ENCODE measurements at places on chromosomes 3 and 15.
A peak's percentile ranks its signal among the peaks of the same experiment; 100 is the strongest.

DNA sequence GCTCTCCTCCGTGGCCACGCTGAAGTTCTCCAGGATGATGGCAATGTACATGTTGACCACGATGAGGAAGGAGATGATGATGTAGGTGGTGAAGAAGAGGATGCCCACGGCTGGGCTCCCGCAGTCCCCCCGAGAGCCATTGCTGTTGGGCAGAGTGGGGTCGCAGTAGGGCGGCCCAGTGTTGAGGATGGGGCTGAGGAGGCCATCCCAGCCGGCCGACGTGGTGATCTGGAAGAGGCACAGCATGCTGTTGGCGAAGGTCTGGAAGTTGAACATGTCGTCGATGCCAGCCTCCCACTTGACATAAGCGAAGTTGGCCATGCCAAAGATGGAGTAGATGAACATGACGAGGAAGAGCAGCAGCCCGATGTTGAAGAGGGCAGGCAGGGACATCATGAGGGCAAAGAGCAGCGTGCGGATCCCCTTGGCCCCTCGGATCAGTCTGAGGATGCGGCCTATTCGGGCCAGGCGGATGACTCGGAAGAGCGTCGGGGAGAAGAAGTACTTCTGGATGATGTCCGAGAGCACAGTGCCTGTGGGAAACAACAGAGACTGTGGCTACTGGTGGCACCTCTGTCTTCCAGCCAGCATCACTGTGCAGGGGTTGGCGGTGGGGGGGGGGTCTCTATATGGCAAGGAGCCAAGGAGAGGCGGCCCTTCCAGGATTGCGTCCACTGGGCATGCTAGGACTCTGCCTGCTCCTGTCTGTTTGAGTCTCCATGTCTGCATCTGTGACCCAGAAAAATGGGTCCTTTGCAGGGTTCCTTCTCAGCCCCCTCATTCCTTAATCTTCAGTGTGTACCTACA lies 55.1 kb downstream of the EXOG start:
- DNase-seq: no peak

- DNase-seq: no peak
Measured at GRCh38 chr3:104610730-104611652, 755.7 kb upstream of the ALCAM start.

GRCh38 chr15:33678602-33679001 lies 289.7 kb upstream of the CHRM5 start:
- DNase-seq: no peak

GRCh38 chr15:50687302-50687902 lies 805 bp upstream of the TRPM7 start:
- DNase-seq: no peak

GRCh38 chr3:5347486-5347885 lies 160.0 kb downstream of the EDEM1 start:
- DNase-seq: no peak

- no peak for DNase-seq
Measured at GRCh38 chr3:31729573-31729972, 196.8 kb downstream of the STT3B start.

DNA sequence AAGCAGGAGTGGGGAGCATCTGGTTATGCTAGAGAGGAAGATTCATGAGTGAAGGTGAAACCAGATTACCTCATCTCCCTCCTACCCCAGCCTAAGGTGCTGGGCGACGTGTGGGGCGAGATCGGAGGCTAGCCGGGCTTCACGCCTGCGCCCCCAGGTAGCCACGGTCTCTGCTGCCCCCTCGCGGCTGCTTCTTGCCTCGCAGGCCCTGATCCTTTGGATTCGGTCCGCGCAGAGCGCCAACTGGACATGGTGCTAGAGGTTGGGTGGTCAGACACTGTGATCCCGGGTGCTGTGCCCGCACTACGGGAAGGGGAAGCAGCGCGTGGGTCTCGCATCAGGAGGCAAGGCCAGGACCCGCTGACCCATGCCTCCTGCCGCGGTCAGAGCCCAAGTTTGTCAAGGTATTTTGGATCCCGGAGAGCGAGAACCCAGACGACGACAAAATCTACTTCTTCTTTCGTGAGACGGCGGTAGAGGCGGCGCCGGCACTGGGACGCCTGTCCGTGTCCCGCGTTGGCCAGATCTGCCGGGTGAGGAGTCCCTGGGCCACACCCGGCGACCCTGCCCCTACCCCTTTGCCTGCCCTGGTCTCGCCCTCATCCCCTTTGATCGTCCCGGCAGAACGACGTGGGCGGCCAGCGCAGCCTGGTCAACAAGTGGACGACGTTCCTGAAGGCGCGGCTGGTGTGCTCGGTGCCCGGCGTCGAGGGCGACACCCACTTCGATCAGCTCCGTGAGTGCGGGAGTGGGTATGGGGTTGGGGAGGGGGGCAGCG lies 4.2 kb downstream of the SEMA3B start:
- peak; percentile 67 for DNase-seq

DNA sequence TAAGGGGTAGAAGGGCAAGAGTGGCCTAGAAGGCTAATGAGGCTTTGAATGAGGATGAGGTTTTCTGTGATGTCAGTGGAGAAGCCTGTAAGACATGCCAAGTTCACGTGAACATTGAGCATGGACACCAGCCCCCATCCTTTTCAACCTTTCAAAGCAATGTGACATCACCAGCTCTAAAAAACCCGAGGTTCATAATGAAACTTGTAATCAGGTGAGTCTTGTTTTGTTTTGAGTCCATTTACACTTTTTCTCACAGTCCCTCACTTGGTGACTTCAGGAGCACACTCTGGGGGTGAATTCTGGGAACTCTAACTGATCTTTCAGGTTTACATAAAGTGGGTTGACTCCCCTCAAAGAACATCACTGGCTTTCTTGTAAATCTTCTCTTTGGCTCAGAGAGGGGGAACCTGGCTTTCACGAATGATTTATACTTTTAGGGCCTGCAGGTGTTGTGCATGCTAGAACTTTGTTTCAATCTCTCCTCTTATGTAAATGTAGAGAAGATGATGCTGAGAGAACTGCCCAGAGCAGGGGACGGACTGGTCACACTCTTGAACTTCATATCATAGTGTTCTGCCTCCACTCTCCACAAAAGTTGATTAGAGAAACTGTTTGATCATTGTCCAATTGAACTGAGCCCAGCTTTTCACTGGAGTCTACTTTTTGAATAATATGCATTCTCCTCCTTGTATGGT lies 224.7 kb upstream of the SATB1 start:
- DNase-seq: no peak

- no peak for DNase-seq
Measured at GRCh38 chr3:128100161-128100560, 23.5 kb downstream of the RUVBL1 start.

DNA sequence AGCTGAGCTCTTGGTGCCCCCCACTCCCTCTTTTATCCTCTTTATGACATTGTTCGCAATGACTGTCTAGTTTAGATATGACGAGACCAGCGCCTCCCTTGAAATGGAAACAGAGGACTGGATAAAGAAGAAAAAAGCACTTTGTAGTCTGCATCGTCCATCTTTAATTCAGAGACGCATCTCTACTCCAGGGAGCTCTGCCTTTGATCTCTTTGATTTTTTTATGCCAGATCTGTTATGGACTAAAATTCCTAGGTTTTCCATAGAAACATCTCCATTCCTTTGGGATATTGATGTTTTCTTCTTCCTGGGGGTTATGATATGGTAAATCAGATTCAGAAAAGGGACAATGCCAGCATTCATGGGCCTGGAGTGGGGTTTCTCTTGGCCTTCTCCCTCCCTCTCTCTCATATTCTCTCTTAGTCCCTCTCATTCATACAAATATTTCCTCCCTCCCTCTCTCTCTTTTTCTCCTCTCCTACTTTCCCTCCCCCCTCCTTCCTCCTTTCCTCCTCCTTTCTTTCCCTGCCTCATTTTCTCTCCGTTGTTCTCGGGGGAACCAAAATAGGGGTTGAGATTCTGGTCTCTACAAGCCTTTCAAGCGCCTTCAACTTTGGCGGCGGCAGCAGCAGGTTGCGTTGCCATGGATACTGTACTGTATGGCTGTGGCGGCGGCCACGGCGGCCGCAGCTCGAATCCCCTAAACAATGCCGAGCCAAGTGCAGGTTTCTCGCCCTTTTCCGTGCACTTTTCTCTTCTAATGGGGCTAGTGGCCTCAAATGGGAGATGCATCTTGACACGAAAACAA lies 45.5 kb downstream of the ZIC4 start:
- no peak for DNase-seq

DNA sequence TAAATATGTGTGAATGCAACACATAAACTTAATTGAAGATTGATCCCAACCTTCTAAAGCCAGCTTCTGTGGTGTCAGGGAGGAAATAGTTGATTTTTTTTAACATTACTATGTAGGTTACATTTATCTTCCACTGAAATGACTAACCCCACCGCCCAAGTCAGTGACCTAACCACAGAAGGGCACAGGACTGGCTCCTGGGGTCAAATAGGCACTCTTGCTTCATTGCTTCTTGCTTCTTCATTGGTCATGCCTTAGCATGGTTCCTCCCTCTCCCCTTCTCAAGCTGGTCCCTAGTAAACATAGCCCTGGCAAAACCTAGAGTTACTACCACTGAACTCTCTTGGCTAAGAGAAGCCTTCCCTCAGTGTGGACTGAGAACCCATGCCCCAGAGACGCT lies 12.3 kb downstream of the EIF1B start:
- DNase-seq: no peak

- no peak for DNase-seq
Measured at GRCh38 chr15:36585774-36586173, 6.3 kb downstream of the CDIN1 start.

DNA sequence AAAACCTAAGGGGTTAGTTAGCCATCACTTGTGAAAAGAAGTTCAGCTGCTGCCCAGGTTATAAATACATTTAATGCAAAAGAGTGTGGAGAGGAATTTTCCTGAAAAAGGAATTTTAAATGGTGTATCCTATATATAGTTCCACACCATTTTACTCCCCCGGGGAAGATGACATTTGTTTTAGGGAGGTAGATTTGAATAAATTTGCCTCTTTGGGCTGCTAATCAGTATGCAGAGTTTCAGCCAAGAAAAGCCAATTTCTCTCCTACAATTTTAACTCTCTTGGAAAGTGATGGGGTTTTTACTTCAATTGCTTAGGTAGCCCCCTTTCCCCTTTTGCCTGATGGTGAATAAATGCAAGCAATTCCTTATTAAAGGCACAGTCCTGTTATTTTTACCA lies 161.2 kb downstream of the OTOL1 start:
- no peak for DNase-seq

DNA sequence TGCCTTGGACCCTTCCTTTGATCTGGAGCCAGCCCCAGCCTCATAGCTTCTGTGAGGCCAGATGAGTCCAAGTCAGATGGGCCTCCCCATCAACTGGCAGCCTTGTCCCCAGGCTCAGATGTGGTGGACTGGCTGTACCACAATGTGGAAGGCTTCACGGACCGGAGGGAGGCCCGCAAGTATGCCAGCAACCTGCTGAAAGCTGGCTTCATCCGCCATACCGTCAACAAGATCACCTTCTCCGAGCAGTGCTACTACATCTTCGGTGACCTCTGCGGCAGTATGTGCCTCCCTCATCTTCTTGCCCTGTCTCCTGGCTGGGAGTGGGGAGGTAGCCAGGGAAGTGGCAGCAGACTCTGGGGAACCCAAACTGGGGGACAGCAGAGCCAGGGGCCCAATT lies 6.9 kb upstream of the AP2M1 start:
- DNase-seq: no peak

DNA sequence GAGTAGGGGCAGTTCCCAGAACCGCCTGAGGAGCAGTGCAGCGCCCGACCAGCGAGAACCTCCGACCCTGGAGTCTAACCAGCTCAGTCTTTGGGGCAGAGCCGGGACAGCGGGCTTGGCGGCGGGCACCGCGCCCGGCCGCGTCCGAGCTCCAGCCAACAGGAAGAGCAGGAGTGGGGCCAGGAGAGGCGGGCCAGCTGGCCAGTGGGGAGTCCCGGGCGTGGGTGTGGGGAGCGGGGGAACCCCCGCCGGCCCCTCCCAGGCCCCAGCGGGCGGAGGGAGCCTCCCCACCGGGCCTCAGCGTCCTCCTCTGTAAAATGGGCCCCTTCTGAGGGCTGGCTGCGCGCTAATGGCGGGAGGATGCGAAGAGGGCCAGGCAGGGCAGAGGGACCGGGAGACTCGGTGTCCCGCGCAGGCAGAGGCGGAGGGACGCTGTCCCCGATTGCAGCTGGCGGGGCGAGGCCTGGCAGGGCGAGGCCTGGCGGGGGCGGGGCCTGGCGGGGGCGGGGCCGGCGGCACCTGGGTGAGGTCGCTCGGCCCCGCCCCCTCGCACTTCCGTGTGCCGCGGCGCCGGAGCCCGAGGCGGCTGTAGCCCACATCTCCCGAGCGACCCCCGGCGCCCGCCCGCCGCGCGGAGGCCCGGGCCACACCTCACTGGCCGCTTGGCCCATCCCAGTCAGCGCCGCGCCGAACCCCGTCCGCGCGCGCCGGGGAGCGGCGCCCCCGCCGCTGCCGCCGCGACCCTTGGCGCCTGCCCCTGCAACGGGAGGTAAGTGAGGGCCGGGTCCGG lies at the start of gene PRKCD:
TSS of gene PRKCD (plus strand) at position 550 of the 790 bp plus-strand sequence. CDS start 17,214 bp downstream, outside the sequence.
- DNase-seq: peak; percentile 69

DNA sequence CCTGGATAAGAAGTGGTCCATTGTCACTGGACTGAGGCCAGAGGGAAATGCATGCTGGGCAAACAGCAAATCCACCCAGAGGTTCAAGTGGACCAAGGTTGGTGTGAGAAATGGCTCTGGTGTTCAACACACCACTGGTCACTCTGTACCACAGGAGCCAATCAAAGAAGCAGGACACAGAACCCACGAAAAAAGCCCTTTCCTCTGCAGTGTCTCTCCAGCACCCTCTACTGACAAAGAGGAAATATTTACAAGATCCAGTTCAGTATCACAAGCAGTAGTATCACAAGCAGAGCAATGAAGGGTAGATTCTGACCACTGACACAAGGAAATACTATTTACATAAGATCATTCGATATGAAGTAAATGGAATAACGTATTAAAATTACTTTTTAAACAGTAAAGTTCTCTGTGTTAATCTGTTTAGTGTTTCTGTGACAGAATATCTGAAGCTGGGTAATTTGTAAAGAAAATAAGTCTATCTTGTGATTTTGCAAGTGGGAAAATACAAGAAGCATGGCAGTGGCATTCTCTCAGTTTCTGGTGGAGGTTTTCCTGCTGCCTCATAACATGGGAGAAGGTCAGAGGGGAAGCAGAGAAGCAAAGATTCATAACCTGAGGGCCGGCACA lies 390.7 kb downstream of the EFHB start:
- no peak for DNase-seq
